Right ventricle myocardium superior (tissue), 1 donor: ENCODE measurements at places on chromosomes 13 and 19. TPM values are rescaled to one million over a fixed set of nuclear protein-coding genes. Genes with fewer than 3 reads are reported as not detected.

Gene LILRB5
- 7.7 TPM for total RNA-seq

Gene COMP
- total RNA-seq, result not detected

Gene LCP1
- total RNA-seq, result 20.5 TPM

Gene ZNF681
- total RNA-seq, result 0.30 TPM

Gene TUBA3C
- total RNA-seq, result 0.27 TPM

Gene ZNF154
- total RNA-seq, result 3.1 TPM

Gene BRCA2
- total RNA-seq, result 0.43 TPM
